ENCODE measurements at places on chromosomes 6 and 20.
A peak's percentile ranks its signal among the peaks of the same experiment; 100 is the strongest.

DNA sequence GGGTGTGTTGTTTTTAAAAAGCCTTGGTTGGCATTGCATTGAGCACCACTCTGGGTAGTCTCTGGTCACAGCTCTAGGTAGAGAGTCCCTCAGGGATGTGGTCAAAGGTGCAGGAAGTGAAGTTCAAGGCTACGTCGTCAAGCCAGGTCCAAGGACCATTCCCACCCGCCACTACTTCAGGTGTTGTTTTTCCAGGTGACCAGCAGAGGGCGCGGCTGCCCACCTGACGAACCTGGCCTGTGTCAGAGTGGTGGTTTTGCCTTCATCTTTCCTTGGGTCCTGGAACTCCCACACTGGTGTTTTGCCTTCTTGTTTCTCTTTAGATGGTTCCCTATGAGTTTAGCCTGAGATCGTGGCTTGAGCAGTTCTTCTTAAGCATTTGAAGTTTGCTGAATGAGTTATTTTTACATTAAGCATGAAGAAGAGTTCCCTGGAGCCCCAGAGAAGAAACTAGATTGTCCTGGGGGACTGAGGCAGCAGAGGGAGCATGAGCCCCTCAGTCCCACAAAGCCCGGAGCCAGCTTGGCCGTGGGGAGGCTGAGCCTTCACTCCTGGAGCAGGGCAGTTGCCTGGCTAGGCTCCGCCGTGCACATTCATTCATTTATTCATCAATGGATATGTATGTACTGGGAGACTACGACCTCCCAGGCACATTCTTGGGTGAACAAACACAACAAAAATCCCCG lies 5.6 kb upstream of the PHACTR3 start:
- DNase-seq, result peak; percentile 52

- DNase-seq, result no peak
These were observed 18.3 kb upstream of the GTSF1L start for GRCh38 chr20:43744966-43745730.

DNA sequence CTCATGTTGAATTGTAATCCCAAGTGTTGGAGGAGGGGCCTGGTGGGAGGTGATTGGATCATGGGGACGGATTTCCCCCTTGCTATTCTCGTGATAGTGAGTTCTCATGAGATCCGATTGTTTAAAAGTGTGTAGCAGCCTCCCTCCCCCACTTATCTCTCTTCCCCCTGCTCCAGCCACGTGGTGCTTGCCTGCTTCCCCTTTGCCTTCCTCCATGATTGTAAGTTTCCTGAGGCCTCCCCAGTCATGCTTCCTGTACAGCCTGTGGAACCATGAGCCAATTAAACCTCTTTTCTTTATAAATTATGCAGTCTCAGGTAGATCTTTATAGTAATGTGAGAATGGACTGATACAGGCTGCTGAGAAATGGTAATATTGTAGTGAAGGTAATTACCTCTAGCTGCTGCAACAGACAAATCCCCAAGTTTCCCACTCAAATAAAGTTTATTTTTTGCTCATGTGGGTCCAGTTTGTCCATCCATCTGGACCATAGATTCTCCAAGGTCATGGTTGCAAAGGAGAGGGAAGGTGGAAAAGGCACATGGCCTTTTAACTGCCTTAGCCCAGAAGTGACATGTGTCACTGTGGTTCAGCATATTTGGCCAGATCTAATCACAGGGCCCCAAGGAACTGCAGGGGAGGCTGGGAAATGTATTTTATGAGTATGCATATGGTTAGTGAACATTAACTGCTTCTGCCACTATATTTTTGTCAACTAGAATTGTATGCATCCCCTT lies 89.2 kb downstream of the TRMT11 start:
- DNase-seq, result no peak

- DNase-seq, result no peak
These were observed 171.6 kb downstream of the ADGB start for GRCh38 chr6:146770275-146770964.

DNA sequence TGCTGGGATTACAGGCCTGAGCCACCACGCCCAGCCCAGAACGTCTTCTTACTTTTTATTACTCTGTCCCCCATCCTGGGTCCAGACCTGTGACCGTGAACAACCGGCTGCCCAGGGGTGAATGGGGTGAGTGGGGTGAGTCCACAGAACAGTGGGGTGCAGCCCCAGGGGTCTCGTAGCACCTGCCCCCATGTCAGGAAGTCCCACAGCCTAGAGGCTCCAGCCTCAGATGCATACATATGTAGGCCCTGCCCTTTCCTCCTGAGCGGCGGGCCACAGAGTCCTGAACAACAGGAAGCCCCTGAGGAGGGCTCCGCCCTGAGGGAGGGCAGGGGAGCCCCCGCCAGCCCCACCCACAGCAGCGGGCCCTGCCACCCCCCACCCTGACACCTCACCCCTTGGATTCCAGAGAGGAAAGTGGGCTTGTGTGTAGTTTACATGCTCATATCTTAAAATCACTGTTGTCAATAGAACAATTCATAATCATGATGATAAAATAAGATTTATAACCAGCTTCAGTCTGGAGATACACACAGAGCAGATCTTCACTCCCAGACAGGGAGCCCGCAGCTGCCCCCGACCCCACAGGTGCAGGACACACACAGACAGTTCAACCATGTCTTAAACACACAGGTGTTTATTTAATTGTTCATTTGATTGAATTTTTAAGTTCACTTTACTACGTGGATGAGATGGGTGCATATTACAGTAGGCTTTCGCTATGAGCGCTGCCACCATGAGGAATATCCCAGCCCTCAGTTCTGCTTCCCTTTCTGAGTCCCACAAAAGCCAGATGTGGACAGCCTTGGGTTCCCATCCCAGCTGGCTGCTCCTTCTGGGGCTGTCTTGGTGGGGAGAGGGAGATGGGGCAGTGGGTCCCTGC lies 12.4 kb upstream of the GMEB2 start:
- no peak for DNase-seq

DNA sequence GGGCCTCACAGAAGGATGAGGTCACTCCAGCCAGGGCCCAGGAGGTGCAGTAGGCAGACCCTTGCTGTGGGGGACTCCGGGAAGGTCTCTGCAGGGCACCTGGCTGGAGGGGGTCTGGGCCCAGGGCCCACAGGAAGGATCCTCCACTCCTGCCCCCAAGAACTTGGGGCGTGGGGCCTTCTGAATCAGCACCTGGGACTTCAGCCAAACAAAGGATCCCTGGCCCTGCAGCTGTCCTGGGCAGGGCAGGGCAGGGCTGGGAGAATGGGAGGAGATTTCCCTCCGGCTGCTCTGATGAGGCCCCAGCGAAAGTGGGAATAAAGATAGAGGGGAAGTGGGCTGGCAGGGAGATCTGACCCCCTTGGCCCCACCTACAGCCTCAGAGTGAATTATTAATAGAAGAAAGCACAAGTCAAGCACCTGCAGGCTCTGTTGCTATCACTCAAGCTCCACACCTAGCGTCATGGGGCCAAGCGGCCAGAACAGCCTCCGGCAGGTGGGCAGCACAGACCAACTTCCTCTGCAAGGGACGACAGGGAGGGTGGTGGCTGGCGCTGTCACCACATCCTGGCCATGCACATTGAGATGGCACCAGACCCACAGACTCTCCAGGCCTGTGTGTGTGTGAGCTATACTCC lies 61.6 kb upstream of the MRPS10 start:
- peak; percentile 93 for DNase-seq

DNA sequence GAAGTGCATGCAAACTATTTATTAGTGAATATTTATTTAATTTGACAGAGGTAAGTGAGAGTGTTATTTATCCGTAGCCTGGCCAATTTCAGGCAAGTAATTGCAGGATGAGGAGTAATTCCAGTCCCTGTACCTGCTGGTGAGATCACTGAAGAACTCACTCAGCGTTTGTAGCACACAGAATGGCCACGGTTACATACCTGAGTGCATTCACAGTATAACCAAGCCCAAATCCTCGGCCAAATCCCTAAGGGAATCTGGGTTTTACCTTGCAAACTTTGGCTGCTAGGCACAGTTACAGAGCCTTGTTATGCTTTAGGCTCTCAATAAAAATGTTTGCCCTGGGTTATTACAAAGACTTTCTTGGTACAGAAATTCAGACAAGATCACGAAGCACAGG lies 93.3 kb downstream of the KCNQ5 start:
- DNase-seq, result no peak

DNA sequence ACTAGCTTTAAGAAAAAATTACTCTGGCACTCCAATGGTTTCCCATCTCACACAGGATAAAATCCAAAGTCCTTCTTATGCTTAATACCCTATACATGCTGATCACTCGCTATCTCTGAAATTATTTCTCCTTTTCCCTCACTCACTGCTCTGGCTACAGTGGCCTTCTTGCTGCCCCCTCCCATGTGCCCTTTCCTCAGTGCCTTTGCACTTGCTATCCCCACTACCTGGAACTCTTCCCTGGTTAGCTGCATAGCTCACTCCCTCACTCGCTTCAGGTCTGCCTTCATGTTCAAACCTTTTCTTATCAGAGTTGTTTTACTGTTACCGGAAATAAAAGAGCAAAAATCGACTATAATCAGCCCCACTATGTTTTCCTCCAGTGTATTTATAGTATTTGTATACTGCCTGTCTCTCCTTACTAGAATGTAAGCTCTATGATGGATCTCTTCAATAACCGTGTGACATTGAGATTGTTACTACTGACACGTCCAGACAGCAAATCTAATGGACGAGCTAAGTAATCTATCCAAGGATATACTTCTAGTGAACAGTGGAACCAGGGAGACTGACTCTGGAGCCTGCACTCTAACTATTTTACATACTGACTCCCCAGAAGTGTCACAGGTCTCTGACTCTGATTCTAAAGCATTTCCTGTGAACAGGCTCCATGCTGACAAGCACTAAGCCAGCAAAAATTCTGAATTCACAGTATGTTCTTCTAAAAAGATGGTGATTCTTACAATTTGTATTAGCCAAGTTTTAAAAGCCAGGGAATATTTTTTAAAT lies 25.1 kb downstream of the FKBP5 start:
- peak; percentile 73 for DNase-seq

GRCh38 chr6:13336553-13336952 lies 8.2 kb upstream of the TBC1D7 start:
- peak; percentile 84 for DNase-seq
